ENCODE measurements at places on chromosomes 2 and 18.

DNA sequence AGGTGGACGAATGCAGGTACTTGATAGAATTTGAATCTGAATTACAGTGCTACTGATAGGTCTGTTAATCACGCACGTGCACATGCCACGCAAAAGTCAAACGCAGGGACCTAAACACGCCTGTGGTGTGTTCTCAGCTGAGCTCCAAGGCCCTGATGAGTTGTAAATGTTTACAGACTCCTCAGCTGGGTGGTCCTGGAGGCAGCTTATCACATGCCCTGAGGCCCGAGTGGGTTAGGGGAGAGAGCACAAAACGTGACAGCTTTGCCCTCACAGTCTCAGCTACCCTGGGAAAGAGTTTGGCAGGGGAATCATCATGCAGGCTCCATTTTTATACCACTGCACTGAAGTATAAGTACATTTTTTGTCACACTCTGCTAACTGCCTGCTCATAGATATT, 68.3 kb upstream of the FAM110C start:
- DNase-seq = no peak

GRCh38 chr2:102003696-102004095, 11.9 kb downstream of the IL1R2 start:
- DNase-seq = no peak

GRCh38 chr18:3175195-3175758, 44.5 kb downstream of the MYOM1 start:
- DNase-seq = no peak

DNA sequence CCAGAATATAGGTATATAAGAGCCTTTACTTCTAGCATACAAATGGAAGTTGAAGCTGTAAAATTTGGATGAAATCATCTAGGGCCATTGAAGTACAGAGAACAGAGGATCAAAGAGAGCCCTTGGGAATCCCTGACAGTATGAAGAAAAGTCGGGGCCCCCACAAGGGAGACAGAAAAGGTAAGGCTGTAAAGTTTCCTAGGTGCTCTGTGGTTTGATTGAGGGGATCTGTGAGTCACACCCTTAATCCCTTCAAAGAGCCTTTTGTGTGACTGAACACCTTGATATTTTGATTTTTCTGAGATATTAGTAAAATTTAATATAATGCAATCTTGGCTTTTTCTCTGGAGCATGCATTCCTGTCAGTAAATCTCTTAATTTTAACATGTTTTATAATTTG, 961.7 kb upstream of the TMEFF2 start:
- DNase-seq = no peak

DNA sequence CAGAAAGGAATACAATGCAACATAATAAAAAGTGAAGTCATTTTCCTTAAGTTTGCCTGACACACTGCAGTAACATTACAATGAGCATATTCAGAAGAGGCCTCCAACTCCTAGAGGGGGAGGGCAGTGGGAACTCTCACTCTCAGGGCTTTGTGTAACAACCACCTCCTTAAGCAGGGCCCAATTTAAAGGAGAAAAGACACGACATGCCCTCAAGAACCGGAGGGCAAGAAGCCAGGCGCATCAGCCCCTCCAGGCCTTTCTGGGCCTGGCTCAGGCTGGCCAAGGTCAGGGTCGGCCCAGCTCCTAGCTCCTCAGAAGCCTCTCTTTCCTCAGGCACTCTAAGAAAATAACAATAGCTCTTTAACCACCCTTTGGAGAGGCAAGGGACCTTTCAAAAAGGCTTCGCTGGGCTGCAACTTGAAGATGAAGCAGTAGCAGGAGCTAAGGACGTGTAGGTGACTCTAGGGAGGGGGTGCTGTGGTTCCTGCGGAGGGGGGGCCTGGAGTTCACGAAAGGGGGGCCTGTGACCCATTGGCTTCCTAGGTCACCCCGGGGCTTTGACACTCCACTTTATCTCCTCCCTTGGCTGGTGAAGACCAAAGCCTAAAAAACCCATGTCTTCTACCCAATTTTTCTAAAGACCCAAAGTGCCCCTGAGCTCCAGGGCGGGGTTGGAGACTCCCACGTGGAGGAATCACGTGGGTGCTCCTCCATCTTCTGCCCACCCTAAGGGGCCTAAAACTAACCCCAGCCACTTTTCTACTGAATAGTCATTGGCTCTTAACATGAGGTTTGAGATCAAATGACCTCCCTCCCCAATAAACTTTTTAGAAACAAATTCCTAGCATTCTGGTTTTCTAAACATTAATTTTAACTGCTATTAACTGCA, 13.3 kb downstream of the SERTAD2 start:
- DNase-seq = no peak

- DNase-seq = no peak
Measured at GRCh38 chr2:38064801-38065501, 11.0 kb downstream of the CYP1B1 start.

DNA sequence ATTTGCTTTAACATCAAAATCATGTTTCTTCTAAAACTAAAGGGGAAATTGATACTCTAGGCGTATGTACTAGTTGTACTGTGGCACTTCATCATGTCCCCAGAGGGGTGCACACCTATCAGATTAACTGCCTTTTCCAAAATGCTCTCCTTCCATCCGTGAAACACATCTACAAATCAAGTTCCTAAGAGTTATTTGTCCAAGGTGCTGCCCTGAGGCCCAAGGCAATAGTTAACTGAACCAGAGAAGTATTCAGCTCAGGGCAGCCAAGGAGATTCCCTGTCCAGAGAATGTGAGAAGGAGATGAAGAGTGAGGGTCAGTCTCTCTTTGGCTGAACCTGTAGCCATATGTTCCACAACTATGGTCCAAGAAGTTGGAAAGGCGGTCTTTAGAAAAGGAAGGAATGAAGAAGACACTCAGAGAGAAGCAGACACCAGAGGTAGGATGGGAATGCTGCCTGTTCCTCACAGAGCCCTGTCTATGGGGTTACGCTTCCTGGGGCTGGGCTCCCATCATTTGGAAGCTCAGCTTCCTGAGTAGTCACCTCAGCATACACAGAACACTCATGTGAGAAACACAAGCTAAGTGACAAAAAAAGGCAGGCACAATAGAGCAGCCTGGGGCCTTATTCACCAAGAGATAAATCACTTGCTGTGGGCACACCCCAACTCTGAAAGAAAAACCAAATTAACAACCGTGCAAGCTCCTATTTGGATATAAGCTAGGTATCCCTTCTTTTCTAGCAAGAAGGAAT, 55.6 kb downstream of the ANKRD44 start:
- DNase-seq = no peak

GRCh38 chr2:241933179-241933911, 63.8 kb downstream of the RTP5 start:
- no peak for DNase-seq

GRCh38 chr2:183996825-183997793, 601.2 kb upstream of the ZNF804A start:
- DNase-seq = no peak

- no peak for DNase-seq
Measured at GRCh38 chr2:218448934-218449333, 30.0 kb downstream of the VIL1 start.

- DNase-seq = no peak
Measured at GRCh38 chr2:128585706-128586105, 267.0 kb upstream of the HS6ST1 start.

DNA sequence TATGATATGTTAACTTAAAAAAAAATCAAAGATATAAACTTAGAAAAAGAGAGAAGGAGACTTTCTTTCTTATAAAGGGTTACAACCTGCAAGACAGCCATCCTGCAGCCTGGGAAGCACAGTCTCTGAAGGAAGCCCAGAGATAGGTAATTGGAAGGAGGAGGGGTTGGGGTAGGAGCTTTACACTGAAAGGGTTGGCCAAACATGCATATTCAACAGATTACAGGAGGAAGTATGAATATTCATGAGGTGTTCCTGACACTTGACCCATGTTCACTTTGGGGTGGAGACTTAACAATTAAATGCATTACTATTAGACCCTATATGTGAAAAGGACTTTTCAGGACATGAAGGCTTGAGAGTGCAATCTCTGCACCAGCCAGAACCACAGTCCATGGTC, 71.7 kb upstream of the CDH2 start:
- no peak for DNase-seq

DNA sequence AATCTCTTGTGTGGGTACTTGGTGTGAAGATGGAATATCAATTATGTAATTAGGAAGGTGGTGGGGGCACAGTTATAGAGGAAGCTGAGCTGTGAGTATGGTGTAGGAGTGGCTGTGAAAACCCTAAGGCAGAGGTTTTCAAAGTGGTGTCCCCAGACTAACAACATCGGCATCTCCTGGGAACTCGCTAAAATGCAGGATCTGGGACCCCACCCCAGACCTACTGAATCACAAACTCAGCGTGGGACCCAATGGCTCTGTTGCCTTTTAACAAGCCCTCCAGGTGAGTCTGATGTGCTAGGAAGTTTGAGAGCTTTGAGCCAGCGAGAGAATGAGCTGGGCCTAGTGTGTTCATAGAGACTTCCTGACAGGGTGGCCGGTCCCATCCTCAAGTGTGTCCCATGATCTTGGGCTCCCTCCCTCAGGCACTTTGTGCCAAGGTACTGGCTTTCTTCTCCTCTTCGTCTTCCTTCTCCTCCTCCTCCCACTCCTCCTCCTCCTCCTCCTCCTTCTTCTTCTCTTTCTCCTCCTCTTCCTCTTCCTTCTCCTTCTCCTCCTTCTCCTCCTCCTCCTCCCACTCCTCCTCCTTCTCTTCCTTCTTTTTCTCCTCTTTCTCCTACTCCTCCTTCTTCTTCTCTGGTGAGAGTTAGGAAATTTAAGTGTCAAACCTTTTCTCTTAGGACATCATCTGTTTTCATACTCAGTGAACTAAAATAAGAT, 86.6 kb downstream of the PDK1 start:
- no peak for DNase-seq

GRCh38 chr2:201451292-201452057, at the start of the genes STRADB and TRAK2:
TSS of gene STRADB (plus strand) at chr2:201451740. CDS start at chr2:201454841, 3,101 bp downstream.
TSS of gene TRAK2 (minus strand) at chr2:201451458. CDS start at chr2:201420507, 30,951 bp downstream.
- peak; percentile 99 for DNase-seq

DNA sequence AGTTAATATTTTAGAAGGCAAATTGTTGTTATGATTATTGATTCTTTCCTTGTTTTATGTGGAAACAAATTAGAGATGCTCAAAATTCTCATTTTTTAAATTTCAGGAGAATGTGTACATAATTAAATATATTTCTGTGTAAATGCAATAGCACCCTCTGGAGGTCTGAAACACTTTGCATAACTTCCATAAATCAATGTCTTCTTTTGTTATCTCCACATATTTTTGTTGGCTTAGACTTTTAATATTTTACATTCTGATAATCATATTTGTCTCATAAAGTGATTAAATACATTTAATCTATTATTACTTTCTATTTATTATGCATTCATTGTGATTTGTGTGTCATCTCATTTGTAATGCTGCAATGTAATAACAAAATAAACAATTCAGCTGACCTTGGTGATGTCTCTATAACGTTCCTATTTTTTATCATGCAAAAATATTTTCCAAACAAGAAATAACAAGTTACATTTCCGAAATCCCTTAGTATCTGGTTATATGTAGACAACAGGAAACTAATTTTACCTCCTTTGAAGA, 201.8 kb upstream of the GALNT5 start:
- no peak for DNase-seq

DNA sequence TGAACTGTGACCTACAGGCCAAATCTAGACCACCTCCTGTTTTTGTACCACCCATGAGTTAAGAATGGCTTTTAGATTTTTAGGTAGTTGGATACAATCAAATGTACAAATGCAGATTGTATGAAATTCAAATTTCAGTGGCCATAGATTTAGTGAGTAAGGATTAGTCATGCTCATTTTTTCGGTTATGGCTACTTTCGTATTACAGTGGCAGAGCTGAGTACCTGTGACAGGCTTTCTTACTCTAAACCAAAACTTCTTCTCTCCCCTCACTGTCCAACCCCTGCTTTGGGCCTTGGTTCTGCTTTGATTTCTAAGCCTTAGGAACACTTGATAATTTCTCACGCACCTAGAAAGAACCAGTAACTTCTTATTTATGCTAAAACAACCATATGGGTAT, 82.1 kb downstream of the CDC42EP3 start:
- no peak for DNase-seq

GRCh38 chr2:190637281-190637734, 11.6 kb upstream of the NAB1 start:
- no peak for DNase-seq

DNA sequence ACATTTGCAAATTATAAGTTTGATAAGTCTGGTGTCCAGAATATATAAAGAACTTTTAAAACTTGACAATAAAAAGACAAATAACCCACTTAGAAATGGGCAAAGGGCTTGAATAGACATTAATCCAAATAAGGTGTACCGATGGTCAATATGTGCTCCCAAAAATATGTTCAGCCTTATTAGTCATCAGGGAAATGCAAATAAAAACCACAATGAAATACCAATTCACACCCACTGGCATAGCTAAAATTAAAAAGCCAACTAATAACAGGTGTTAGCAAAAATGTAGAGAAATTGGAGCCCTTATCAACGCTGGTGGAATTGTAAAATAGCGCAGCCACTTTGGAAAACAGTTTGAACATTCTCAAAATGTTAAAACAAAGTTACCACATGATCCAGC, 79.0 kb upstream of the SCG2 start:
- no peak for DNase-seq

DNA sequence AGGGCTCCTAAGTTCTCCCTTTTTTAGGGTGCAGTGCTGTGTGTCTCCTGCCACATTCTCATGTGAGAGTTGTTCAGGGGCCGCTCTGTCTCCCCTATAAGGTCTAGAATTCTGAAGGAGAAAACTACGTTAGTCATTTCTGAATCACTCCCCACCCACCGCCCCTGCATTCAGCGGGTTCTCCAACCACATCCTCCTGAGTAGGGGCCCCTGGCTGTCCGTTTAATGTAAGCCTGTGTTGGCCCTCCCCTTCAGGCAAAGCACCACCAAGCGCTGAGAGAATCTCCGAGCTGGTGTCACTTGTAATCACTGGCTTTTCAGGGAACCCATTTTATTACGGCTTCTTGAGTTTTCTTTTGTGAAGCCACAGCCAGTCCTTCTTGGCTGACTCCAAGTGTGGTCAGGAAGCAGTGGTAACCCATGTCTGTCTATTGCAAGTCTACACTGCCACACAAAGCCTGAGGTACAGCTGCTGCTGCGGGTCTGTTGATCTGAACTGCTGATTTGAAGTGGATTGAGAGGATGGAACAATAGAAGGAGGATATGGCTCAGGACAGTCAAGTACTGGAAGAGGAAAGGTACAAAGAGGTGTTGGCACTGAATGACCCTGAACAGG, 16.9 kb downstream of the LCT start:
- no peak for DNase-seq

GRCh38 chr2:79235135-79235534, 75.6 kb upstream of the REG3A start:
- no peak for DNase-seq

- no peak for DNase-seq
Measured at GRCh38 chr18:49174478-49174877, 223.7 kb upstream of the SMAD7 start.

DNA sequence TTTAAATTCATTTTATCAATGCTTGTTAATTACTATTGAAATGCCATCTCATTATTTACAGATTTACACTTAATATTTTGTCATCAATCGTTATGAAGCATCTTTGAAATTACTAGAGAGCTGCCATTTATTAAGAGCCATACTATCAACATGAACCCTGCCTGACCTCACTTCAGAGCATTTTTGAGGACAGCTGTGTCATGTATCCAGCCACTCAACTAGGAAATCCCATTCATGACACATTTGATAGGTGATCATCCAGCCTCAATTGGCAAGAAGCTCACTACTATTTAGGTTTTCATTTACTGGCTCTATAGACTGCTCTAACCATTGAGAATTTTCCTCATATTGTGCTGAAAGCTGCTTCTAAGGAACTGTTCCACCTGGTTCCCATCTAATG, 40.6 kb upstream of the TLK1 start:
- no peak for DNase-seq
